Tongue (tissue), 3 donors: ENCODE measurements at places on chromosomes 13 and 19. TPM values are rescaled to one million over a fixed set of nuclear protein-coding genes. Genes with fewer than 3 reads are reported as not detected.

CIRBP gene
- total RNA-seq, result 434 TPM

PCDH9 gene
- total RNA-seq, result 6.9 TPM

TEAD2 gene
- 30.9 TPM for total RNA-seq

FAM216B gene
- not detected for total RNA-seq
